KG1 (cell line): ENCODE measurements at places on chromosomes 5 and 9.

DNA sequence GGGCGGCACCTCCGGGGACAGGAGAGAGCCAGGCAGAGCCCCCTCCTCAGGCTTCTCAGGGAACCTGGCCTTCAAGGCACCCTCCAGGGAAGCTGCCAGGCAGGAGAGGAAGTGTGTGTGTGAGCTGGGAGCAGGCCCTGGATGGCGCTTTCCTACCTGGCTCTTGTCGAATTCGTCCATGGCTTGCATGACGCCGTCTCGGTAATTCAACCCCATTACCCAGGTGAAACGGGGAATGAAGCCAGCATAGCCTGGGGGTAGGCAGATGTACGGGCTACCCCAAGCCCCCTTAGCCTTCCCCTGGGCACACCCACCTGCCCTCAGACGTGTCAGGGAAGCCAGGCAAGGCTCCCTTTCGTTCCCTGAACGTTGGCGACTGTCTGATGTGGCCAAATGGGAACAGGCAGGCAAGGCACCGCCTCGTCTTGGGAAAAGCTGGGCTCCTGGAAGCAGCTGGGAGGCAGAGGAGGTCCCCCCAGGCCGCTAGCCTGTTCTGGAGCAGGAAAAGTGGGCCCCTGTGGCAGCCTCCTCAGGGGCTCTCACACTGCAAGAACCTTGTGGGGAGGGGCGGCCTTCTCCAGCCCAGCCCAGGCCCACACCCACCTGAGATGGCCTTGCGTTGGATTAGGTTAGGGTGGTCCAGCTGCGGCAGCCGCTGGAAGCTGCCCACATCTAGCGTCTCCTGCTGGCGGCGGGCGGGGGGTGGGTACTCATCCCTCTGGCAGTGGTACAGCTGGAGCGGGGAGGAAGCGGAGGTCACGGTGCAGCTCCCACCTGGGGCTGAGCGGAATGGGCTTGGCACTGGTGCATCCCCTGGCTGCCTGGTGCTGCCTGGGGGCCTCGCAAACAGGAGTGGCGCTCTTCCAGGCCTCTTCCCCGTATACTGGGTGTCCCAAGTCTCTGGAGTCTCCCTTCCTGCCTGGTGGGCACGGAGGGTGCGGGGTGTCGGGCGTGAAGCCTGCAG is 3.7 kb downstream of the TUBB4B start:
- no peak for DNase-seq

- DNase-seq = no peak
Observed at GRCh38 chr5:122473138-122473843, 161.3 kb downstream of the SNCAIP start.

- no peak for DNase-seq
Observed at GRCh38 chr5:133147815-133148567, 96.2 kb downstream of the HSPA4 start.

- DNase-seq = no peak
Observed at GRCh38 chr9:118438810-118439209, 734.6 kb downstream of the TLR4 start.

DNA sequence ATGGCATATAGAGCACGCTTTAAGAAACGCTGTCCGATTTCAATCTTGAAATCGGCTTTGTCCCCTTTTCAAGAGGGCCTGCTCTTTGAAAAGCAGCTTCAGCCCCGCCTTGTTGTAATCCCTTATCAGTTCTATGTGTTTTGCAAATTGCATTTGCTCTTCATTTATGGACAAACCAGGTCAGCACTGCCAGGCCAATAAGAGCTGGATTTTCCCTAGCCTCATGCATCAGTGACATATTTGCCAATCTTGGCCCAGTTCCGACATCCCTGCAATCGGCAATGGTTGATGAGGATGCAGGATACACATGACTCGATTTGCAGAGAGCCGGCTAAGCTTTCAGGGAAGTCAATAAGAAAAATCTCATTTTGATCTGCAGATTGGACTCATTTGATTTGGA is 529.1 kb upstream of the CLINT1 start:
- no peak for DNase-seq

DNA sequence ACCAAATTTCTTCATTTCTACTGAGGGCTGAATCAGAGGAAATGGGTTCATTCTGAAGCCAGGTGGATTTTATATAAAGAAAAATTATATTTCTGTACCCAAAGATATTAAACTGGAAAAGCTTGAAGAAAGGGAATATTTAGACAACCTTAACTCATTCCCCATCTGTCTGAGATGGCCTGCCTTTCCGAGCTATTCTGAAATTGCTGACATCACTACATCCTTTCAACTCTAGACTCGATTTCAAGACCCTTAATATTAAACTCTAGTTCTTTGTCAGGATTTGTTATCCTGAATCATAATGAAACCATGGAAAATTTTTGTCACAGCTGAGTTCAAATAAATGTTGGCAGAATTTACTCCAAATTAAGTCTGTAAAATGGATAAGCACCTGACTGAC is 818.5 kb upstream of the SEMA6A start:
- DNase-seq = no peak

DNA sequence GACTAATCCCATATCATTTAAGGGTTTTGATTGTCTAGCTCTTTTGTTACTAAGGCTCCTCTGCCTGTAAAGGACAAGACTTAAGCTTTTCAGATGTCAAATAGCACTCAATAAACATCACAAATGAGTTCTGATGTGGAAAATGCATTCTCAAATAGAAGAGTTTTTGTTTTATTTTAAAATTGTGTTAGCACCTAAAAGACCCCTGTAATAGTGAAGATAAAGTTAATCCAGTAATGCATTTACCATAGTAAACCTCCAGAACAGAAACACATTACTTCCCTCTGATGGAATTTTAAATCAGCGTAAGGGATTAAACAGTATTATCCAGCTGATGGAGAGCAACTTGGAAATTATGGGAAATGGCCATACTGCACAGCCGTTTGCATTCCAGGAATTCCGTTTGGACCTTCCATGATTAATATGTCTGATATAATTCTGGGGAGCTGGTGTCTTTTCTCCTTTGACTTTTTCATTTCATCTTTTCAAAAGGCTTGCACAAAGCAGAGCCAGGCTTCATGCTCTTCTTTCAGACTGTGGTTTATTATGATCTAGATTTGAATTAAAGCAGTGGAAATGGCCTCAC is 105.6 kb downstream of the PPP2R2B start:
- no peak for DNase-seq

- DNase-seq = no peak
Observed at GRCh38 chr5:133006653-133007052, 19.7 kb downstream of the ZCCHC10 start.

DNA sequence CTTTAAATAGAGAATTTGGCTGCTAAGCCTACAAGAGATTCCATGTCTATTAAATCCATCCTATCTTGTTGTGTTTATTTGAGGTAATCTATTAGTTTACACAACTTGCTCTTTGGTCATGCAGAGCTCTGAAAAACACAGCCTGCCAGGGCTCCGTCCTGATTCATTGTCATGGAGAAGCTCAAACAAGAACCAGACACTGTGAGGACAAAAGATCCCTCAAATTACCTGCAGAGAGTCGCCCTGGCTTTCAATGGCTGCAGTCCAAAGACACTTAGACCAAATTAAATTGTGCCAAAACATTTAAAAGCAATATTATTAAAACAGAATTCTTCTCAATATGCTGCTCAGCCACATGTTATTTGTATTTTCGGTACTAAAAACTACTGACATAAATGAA is 60.1 kb downstream of the CDH18 start:
- no peak for DNase-seq

DNA sequence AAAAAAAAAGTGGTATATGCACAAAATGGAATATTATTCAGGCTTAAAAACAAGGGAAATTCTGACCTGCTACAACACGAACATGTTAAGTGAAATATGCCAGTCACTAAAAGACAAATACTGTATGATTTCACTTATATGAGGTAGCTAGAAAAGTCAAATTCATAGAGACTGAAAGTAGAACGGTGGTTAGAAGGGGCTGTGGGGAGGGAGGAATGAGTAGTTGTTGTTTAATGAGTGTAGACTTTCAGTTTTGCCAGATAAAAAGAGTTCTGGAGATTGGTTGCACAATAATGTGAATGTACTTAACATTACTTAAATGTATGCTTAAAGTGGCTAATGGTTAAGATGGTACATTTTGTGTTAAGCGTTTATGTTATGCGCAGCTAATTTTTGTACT is 79.5 kb upstream of the IL12B start:
- no peak for DNase-seq

DNA sequence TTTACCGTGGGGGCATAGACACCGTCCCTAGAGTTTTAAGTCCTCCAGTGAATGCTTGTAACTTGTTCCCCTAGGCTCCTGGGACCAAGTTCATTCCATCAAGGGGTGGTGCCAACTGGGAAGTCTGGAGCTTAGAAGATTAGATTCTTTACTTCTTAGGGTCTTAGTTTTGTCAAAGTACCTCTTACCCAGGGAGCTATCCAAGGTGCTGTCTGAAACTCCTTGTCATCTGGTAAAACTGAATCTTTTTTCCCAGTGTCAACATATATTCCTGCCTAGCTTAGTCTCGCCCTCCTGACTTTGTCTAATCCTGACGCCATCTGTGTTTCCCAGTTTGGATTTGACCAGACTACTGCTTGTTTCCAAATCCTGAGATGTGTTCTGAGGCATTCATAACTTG is 41.6 kb downstream of the MAMDC2 start:
- no peak for DNase-seq

- DNase-seq = no peak
Observed at GRCh38 chr5:43376496-43377140, 35.6 kb downstream of the CCL28 start.

DNA sequence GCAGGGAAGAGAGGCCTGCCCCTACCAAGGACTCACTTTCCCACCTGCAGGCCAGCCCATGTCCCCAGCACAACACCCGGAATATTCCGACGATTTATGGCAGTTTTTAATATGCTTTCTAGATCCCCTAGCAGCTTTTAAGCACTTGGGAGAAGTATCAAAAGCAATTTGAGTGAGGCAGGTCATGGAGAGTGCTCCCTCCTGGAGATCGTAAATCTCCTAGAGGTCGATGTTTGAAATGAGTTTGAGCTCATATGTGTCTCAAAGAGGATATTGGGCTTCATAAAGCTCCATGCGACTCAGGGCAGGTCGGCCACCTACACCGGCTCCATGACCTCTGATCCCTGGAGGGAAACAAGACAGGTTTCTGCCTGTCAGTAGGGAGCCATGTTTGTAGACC is 27.3 kb downstream of the CFAP90 start:
- no peak for DNase-seq

DNA sequence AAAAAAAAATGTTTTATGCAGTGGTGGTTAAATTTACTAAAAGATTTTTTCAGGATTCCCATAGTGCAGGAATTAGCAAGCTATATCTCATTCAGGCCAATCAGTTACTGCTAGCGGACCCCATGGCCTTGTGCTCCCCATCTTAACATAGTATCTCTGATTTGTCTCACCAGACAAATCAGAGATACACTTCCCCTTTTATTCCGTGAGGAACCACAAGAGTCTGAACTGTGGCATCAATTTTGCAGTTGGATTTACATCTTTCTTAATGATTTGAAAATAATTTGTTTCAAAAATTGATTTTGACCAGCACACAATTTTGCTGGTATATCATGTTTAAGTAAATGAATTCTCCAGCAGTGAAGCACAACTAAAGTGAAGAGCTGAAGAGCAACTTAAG is 17.9 kb downstream of the ITGA1 start:
- DNase-seq = no peak

DNA sequence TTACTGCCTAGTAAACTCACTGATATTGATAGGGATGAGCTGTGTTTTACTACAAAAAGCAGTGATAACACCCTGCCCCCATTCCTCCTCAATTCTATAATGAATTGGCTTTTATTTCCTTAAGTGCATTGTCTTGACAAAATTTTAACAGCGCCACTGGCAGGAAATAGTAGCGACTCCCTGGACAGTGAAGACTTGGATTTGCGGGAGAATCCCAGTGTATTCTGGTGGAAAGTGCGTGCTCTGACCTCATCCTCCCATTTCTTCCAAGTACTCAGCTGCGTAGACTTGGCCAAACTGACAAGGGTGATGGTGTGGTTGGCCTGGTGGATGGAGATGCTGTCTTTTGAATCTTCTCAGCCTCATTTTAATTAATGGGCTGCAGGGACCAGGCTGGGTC is 5.3 kb downstream of the TRIO start:
- no peak for DNase-seq

DNA sequence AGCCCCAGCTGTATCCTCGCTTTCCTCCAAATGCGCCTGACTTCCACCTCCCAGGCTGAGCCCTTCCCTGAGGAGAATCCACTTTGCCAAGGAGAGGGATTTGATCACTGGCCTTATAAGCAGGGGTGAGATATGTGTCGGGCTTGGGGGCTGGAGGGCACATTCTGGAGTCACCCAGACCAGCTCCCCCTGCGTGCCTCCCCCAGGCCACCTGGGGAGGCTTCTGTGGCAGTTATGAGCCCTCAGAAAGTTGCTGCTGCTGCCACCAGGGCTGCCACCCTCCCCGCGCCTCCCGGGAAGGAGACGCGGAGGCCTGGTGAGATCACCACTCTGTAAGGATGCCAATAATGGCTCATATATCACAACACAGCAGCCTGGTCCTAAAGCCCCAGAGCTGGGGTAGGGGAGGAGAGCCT is 211.5 kb downstream of the PAPPA start:
- DNase-seq = no peak

- DNase-seq = no peak
Observed at GRCh38 chr5:139385061-139386049, 2.3 kb upstream of the SLC23A1 start.

GRCh38 chr5:142674531-142675469 is 11.1 kb downstream of the FGF1 start:
- no peak for DNase-seq

DNA sequence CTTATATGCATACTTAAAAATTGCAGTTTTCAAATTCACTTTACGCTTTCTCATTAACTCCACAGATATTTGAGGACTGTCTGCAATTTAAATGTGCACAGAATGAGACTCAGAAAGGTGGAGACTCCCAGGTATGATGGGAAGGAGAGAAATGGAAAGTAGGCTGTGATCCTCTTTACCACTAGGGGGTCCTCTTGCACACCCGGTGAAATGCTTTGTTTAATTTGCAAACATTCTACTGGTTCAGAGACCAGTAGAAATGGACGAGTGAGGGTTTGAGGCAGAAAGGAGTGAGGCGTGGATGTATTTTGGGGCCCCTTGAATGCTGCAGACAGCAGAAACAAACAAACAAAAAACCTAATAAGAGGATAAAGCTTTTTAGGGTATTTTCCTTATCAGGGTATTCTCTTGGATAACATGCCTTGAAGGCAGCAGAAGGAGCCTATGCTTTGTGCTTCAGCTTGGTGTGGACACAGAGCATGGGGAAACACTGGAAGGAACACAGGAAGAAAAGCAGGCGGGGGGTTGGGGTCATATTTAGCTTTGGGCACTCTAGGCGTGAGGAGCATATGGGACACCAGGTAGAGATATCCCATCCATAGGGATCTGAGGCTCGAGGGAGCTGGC is 410.1 kb downstream of the DMRT2 start:
- DNase-seq = peak; percentile 0

GRCh38 chr5:164351245-164351834 is 845.9 kb downstream of the MAT2B start:
- no peak for DNase-seq

DNA sequence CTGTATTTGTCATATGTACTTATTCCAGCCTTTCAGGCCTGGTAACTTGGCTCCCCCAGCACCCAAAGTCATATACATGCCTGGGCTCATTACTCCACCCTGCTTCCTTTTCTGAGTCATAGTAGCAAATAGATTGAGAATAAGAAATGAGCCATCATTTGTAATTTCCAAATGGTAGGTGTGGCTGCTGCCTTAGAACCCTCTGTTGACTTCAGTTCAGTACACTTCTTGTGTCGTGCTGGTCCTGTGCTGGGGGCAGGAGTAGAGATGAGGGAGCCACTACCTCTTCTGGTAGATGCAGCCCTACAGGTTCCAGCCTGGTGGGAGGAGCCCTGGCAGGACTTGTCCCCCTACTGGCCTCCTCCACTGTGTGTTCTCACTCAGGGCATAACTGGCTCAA is 11.1 kb downstream of the GM2A start:
- no peak for DNase-seq
